Astrocyte (in vitro differentiated cells and primary cell): ENCODE measurements at places on chromosomes 7 and 10.

- peak overlapping the region; percentile 49 for H3K27ac ChIP-seq
- H3K27me3 ChIP-seq, result no peaks in the 10 kb centered on the region
Observed at GRCh38 chr10:72764151-72764550, 72.2 kb downstream of the MCU start.

DNA sequence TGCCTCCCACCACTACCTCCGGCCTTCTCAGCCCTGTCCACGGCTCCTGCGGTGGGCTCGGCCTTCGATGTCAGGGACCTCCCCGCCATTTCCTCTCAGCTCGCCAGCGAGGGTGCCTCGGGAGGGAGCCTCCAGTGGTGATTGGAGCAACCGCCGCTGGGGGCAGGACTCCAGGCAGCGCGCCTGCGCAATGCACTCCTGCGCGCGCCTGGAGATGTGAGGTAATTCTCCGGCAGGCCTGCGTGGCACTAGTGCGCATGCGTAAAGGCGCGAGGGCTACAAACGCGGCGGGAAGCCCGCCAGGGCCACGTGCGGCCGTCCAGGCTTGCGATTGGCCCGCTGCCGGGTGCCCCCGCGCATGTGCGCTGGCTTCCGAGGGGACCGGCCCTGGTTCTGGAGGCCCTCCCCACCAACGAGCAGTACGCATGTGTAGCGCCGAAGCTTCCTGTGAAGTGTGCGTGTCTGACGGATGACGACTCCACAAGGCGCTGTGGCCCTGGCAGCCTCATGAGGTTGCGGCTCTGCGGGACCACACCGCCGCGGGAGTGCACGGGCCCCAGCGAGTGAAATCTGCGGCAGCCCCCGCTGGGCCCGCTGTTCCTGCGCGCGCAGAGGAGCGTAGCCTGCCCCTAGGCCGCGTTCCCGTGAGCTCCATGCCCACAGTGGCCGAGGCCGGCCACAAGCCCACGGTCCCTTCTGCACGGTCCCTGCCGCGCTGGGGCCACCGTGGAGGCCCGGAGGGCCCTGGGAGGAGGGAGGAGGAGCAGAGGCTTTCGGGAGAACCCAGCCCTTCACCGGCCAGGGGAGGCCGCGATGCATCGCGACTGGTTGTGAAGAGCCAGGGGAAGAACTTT is at the start of gene SYCE1:
Gene SYCE1 (minus strand): TSS at position 143 of the 854 bp plus-strand sequence. CDS start 54 bp downstream, at position 89.
- no peaks in the 10 kb centered on the region for H3K27me3 ChIP-seq
- H3K4me1 ChIP-seq, result no peaks in the 10 kb centered on the region
- no peak within 1 kb of the TSS for H3K27ac ChIP-seq
- H3K4me3 ChIP-seq, result no peak within 1 kb of the TSS

DNA sequence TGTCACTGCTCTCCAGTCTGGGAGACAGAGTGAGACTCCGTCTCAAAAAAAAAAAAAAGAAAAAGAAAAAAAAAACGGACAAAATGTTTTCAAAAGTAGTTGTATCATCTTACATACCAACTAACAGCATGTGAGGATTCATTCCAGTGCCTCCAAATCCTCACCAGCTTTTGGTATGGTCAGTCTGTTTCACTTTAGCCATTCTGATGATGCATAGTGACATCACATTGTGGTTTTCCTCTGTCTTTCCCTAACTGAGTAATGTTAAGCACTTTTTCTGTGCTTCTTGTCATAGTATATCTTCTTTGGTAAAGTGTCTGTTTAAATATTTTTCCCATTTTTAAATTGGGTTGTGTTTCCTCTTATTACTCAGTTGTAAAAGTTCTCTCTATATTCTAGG is 251.4 kb upstream of the CTBP2 start:
- no peaks in the 10 kb centered on the region for H3K27me3 ChIP-seq
- no peaks in the 10 kb centered on the region for H3K36me3 ChIP-seq
- H3K4me3 ChIP-seq, result no peak overlapping the region
- H3K4me1 ChIP-seq, result peaks cover 15% of the 10 kb centered on the region
- peak; percentile 91 for DNase-seq

DNA sequence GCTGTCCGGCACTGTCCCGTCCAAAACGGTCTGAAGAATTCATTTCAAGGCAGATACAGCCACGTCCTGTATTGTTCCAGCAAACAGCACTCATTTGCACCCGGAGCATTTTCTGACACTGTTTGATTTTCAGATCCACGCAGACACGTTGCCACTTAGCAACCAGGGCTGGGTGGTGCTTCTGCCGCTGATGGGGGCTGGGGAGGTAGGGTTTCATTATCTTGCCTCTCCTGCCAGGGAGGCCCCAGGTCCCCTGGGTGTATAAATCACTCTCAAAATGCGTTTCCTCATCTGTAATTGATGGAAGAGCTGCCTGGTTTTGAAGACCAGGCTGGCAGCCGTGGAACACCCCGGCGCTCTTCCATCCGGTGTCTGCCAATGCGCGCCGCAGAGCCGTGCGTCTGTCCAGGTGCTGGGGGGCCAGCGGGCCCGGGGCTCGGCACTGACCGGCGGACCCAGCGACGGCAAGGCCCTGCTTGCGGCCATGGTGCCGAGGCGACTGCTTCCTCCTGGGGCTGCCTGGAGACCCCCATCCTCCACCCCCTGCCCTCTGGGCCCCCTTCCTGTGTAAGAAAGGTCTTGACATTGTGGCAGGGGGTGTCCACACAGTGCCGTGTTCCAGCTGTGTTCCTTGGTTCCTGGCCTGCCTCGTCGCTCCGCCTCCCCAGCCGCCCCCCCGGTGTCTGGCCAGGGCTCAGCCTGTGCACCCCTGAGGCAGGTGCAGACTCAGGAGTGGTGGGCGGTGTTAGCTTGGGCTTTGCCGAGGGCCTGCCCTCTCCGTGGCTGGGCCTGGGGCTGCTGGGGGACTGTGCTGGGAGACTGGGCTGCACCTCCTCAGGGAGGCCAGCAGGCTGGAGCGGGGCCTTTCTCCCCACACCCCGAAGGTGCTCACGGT is 16.6 kb downstream of the ADGRA1 start:
- no peaks in the 10 kb centered on the region for H3K36me3 ChIP-seq
- no peak overlapping the region for H3K4me3 ChIP-seq
- H3K27ac ChIP-seq, result no peak overlapping the region
- H3K27me3 ChIP-seq, result peaks cover 3% of the 10 kb centered on the region

DNA sequence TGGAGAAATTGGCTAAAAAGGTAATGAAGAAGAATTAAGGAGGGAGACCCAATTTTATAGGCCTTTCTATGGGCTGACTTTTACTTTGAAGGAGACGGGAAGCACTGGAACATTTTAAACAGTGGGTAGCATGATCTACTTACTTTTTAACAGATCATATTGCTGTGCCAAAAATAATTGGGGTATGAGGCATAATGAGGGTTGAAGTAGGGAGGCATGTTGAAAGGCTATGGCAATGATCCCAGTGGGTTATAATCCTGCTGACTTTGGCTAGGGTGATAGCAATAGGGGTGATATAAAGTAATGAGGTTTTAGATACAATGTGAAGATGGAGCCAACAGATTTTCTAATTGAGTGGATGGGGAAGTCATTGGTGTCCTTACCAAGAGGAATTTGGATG is 73.2 kb downstream of the GPR37 start:
- no peaks in the 10 kb centered on the region for H3K36me3 ChIP-seq
- H3K27me3 ChIP-seq, result no peaks in the 10 kb centered on the region
- peak; percentile 28 for DNase-seq
- no peak overlapping the region for H3K27ac ChIP-seq
- no peak overlapping the region for H3K4me3 ChIP-seq

DNA sequence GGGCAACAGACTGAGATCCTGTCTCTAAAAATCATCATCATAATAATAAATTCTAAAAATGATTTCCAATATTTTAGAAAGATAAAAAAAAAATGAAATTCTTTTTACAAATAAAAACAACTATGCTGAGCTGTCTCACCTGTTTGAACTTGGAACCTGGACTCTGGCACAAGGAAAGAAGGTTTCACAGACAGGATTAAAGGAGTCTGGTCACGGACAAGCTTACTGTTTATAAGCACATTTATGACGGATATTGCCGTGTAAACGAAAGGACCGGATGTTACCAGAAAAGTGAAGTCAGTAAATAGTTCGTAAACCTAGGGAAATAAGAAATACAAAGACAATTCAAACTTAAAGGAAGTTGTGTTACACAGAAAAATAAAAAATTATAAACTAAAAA is 70.2 kb downstream of the KIAA1549 start:
- no peaks in the 10 kb centered on the region for H3K36me3 ChIP-seq
- no peak overlapping the region for H3K27ac ChIP-seq

DNA sequence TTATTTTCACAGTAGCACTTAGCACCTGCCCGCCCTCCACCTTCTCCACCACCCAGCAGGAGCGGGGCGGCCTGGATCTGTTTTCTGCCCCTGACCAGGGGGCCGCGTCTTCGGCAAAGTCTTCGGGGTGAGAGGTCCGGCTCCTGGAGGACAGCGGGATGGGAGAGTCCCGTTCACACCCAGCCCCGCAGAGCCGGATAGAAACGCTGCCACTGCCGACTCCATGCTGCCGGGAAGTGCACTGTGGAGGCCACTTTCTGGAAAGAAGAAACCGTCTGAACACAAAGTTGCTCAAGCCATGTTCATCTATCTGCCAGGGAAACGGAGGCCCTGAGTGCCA is 14.5 kb upstream of the ZNF273 start:
- no peak overlapping the region for H3K27ac ChIP-seq
- no peak for DNase-seq
- H3K4me3 ChIP-seq, result peak overlapping the region; percentile 5
- peaks cover 12% of the 10 kb centered on the region for H3K27me3 ChIP-seq

- no peaks in the 10 kb centered on the region for H3K27me3 ChIP-seq
- peaks cover 10% of the 10 kb centered on the region for H3K4me1 ChIP-seq
- no peaks in the 10 kb centered on the region for H3K36me3 ChIP-seq
- no peak for DNase-seq
Observed at GRCh38 chr10:69896606-69897231, 95.0 kb downstream of the COL13A1 start.

DNA sequence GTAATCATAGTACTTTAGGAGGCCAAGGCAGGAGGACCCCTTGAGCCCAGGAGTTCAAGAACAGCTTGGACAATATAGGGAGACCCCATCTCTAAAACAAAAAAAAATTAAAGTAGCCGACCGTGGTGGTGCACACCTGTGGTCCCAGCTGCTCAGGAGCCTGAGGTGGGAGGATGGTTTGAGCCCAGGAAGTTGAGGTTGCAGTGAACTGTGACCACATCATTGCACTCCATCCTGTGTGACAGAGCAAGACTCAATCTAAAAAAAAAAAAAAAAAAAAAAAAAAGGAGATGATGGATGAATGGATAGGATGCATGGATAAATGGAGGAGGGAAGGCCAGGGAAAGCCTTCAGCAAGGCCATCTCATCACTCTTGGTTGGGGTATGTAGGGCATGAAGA is 33.4 kb upstream of the BMPR1A start:
- no peak for DNase-seq
- no peaks in the 10 kb centered on the region for H3K36me3 ChIP-seq
- no peak overlapping the region for H3K27ac ChIP-seq
- no peaks in the 10 kb centered on the region for H3K4me1 ChIP-seq

- no peaks in the 10 kb centered on the region for H3K27me3 ChIP-seq
- peaks cover 6% of the 10 kb centered on the region for H3K4me1 ChIP-seq
- H3K36me3 ChIP-seq, result peaks cover 4% of the 10 kb centered on the region
- H3K27ac ChIP-seq, result no peak overlapping the region
- H3K4me3 ChIP-seq, result no peak overlapping the region
Observed at GRCh38 chr10:113880236-113880635, 25.8 kb downstream of the NHLRC2 start.

GRCh38 chr7:131112431-131112830 is 215.2 kb upstream of the MKLN1 start:
- H3K27me3 ChIP-seq, result no peaks in the 10 kb centered on the region
- no peak overlapping the region for H3K27ac ChIP-seq
- no peaks in the 10 kb centered on the region for H3K36me3 ChIP-seq
- DNase-seq, result no peak
- no peak overlapping the region for H3K4me3 ChIP-seq

GRCh38 chr7:24754906-24755506 is 2.3 kb downstream of the GSDME start:
- no peaks in the 10 kb centered on the region for H3K27me3 ChIP-seq
- no peaks in the 10 kb centered on the region for H3K36me3 ChIP-seq
- no peak overlapping the region for H3K27ac ChIP-seq
- DNase-seq, result no peak
- H3K4me3 ChIP-seq, result no peak overlapping the region

DNA sequence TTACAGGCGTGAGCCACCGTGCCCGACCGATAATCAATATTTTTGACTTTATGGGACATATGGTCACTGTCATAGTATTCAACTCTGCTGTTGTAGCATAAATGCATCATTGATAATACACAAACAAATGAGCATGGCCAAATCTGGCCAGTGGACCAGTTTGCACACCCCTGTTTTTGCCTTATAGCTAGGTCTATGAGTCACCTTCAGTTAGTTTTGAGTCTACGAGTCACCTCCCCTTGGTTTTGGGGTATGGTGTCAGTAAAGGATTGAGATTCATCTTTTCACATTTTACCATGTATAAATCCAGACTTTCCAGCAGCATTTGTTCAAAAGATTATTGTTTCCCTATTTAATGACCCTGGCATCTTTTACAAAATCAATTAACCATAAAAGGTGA is 362.5 kb upstream of the NRP1 start:
- H3K4me3 ChIP-seq, result no peak overlapping the region
- no peak for DNase-seq
- H3K4me1 ChIP-seq, result no peaks in the 10 kb centered on the region
- H3K36me3 ChIP-seq, result no peaks in the 10 kb centered on the region

GRCh38 chr10:93357680-93358079 is 124.5 kb downstream of the MYOF start:
- H3K36me3 ChIP-seq, result peaks cover 86% of the 10 kb centered on the region
- H3K4me3 ChIP-seq, result no peak overlapping the region
- no peaks in the 10 kb centered on the region for H3K27me3 ChIP-seq
- no peak overlapping the region for H3K27ac ChIP-seq

- DNase-seq, result no peak
- H3K4me3 ChIP-seq, result no peak overlapping the region
- H3K36me3 ChIP-seq, result no peaks in the 10 kb centered on the region
- no peaks in the 10 kb centered on the region for H3K27me3 ChIP-seq
- H3K27ac ChIP-seq, result no peak overlapping the region
Observed at GRCh38 chr7:121938429-121938996, 65.6 kb downstream of the PTPRZ1 start.

DNA sequence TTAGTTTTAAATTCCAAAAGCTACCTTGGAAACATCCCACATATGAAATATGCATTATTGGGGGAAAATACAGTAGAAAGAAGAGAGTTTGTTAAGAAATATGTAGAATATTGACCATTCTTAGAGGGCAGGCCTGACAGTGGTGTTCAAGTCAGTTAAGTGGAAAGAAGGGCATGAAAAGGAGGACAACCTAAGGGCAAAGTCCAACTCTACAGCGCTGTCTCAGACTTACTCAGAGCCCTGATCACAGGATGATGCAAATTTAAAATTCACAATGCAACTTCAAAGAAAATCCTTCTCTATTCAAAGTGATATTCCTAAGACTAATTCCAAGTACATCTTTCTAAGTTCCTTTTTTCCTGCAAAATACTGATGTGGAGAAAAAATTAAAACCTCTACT is 139.1 kb upstream of the LRRTM3 start:
- DNase-seq, result no peak
- no peaks in the 10 kb centered on the region for H3K27me3 ChIP-seq
- peaks cover 7% of the 10 kb centered on the region for H3K4me1 ChIP-seq
- H3K36me3 ChIP-seq, result no peaks in the 10 kb centered on the region
